ENCODE measurements at places on chromosomes 7 and 10.

DNA sequence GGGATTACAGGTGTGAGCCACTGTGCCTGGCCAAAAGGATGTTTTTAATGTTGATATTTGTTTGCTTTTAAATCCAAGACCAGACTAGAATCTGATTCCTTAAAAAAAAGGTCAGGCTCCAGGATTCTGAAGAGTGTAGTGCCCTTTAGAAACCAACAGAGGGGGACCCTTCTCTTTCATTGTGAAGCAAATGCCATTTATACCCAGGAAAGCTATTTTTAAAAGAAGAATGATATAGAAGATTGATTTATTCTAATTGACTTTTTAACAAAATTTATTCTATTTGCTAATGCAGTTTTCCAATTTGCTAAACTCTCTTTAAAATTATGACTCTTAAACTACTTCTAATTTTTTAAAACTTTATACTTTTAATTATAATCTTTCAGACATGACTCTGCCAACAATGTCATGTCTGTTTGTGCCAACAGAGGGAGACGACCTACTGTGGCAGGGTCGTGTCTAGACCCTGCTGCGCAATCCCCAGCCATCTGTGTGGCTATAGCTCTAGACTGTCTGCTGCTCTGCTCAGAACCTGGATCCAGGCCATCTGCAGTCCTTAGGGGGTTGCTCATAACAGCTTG lies 201.0 kb upstream of the IMMP2L start:
- no peak overlapping the region for H3K4me3 ChIP-seq
- H3K4me1 ChIP-seq = no peaks in the 10 kb centered on the region
- peaks cover 6% of the 10 kb centered on the region for H3K27me3 ChIP-seq
- H3K27ac ChIP-seq = no peak overlapping the region
- DNase-seq = no peak
- no peaks in the 10 kb centered on the region for H3K36me3 ChIP-seq

DNA sequence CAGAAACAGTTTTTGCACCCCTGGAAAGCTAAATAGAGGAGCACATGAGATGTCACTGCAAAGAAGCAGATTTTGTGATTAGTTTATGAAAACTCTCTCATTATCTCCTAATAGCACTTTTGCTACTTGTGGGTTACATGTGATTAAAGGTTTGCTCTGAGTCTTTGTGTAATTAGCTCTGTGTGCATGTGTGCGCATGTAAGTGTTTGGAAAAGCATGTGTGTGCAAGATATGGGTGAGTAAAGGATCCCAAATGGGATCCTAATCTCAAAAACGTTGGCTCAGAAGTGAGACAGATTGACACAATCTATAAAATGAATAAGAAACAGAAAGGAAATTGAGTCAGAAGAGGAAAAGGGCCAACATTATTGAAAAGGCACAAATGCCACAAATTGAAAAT lies 104.5 kb downstream of the SKIDA1 start:
- DNase-seq = no peak
- no peaks in the 10 kb centered on the region for H3K4me1 ChIP-seq
- no peak overlapping the region for H3K27ac ChIP-seq
- no peaks in the 10 kb centered on the region for H3K36me3 ChIP-seq
- H3K4me3 ChIP-seq = no peak overlapping the region

DNA sequence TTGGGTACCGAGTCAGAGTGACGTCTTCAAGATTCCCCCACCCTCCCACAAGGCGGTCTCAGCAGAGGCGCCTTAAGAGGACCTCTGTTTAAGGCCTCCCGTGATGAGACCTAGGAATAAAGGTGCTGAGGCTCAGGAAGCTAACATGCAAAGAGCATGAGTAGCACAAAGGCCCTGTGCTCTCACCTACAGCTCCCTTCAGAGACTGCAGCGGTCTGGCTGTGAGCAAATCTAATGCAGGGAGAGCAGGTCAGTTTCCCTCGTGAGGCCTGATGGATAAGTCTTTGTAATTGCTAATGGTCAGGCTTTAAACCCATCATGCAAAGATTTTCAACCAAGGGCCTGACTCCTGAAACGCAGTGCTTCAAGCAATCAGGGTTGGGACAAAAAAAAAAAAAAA lies 909.3 kb upstream of the GHITM start:
- H3K4me3 ChIP-seq = no peak overlapping the region
- H3K27me3 ChIP-seq = no peaks in the 10 kb centered on the region
- no peaks in the 10 kb centered on the region for H3K4me1 ChIP-seq
- no peak for DNase-seq
- H3K27ac ChIP-seq = no peak overlapping the region

DNA sequence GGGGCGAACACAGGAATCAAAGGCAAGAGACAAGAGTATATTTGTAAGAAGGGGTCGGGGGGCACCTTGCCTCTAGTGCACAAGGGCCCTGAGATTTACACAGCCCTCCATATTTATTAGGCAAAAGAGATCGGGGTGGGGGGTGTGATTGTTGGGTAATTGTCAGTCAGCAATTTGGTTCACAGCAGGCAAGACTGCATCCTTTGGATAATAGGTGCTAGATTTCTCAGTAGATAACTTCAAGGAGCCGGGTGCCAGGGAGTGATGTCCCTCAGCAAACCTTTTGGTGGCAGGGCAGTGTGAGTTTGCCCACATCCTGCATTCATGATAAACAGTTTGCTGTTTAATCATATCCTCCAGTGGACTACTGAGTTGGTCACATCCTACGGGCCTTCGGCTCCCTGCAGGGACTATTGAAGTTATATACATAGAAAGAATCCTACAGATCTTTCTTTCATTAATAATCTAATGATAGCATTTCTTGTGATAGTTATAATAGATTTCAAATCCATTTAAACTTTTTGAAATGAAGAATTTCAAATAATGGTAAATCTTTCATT lies 178.5 kb downstream of the GNAI1 start:
- H3K4me3 ChIP-seq = no peak overlapping the region
- DNase-seq = no peak
- no peaks in the 10 kb centered on the region for H3K36me3 ChIP-seq
- H3K4me1 ChIP-seq = no peaks in the 10 kb centered on the region

- no peak for DNase-seq
- H3K36me3 ChIP-seq = peaks cover 5% of the 10 kb centered on the region
- peaks cover 44% of the 10 kb centered on the region for H3K4me1 ChIP-seq
- peak overlapping the region; percentile 25 for H3K27ac ChIP-seq
- H3K27me3 ChIP-seq = no peaks in the 10 kb centered on the region
- peak overlapping the region; percentile 45 for H3K4me3 ChIP-seq
Measured at GRCh38 chr10:117370205-117370604, 5.0 kb downstream of the PDZD8 start.

GRCh38 chr10:99880080-99880835 lies 97.8 kb downstream of the ABCC2 start:
- H3K4me3 ChIP-seq = no peak overlapping the region
- peaks cover 15% of the 10 kb centered on the region for H3K27me3 ChIP-seq
- H3K4me1 ChIP-seq = peaks cover 7% of the 10 kb centered on the region
- peaks cover 18% of the 10 kb centered on the region for H3K36me3 ChIP-seq

GRCh38 chr10:30048768-30049517 lies 10.4 kb downstream of the JCAD start:
- no peak overlapping the region for H3K27ac ChIP-seq
- DNase-seq = no peak
- H3K4me3 ChIP-seq = peak overlapping the region; percentile 54
- peaks cover 19% of the 10 kb centered on the region for H3K4me1 ChIP-seq
- H3K36me3 ChIP-seq = peaks cover 3% of the 10 kb centered on the region

GRCh38 chr10:25263931-25264330 lies 89.1 kb downstream of the GPR158 start:
- H3K27ac ChIP-seq = no peak overlapping the region
- H3K4me3 ChIP-seq = no peak overlapping the region
- no peaks in the 10 kb centered on the region for H3K36me3 ChIP-seq
- no peaks in the 10 kb centered on the region for H3K27me3 ChIP-seq

DNA sequence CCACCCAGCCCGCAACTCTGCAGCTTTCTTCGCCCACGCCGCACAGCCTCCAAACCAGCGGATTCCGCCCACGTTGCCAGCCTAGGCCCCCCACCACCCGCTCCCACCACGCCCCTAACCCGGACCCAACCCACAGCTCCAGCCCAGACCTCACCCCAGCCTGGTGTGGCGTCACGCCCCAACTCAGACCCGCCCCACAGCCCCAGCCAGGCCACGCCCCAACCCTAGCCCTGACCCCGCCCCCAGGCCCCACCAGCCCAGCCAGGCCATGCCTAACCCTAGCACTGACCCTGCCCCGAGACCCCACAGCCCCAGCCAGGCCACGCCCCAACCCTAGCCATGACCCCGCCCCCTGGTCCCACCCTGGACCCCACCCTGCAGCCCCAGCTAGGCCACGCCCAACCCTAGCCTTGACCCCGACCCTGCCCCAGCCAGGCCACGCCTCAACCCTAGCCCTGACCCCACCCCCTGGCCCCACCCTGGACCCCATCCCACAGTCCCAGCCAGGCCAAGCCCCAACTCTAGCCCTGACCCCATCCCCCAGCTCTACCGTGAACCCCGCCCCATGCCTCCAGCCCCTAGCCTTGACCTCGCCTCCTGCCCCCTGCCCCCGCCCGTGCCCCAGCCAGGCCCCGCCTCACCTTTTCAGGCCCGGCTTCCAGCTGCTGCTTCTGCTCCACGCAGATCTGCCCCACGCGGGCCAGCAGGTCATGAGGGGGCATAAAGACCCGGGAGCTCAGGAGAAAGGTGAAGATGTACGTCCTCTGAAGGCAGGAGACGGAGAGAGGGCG lies 64.0 kb downstream of the RASGEF1A start:
- no peaks in the 10 kb centered on the region for H3K36me3 ChIP-seq
- peaks cover 9% of the 10 kb centered on the region for H3K4me1 ChIP-seq
- H3K27ac ChIP-seq = peak overlapping the region; percentile 51
- H3K4me3 ChIP-seq = peak overlapping the region; percentile 90

DNA sequence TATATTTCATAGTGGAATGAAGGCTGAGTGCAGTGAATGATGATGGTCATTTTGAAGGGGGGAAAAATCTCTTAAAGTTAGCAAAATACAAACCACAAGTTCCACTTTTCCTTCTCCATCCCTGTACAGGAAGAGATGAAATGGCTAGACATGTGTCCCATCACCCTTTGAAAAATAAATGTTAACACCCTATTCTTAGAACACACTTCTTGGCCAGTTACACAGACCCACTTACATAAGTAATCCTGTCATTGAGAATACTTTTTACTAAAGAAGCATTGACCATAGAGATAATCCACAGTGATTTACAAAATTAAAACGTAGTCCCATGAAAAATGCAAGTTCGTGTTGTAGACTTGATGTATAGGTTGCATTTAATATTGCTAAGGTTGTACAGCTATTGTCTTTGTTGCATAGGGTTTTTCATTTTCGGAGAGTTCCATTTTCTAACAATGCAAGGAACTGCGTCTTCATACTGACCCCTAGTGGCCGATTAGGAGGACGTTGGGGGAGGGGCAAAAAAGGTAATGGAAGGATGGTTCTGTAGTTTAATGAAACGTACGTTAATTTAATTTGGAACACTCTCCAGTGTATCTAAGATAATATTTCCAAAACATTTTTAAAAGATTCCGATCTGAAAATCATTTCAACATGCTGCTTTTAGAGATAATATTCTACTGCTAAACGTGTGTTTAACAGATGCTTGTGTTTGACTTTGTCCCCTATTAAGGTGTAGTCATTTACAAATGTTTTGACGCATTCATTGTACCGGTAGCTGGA lies 60.9 kb downstream of the ARMC3 start:
- H3K27me3 ChIP-seq = peaks cover 10% of the 10 kb centered on the region
- H3K27ac ChIP-seq = no peak overlapping the region
- DNase-seq = peak; percentile 63
- H3K36me3 ChIP-seq = peaks cover 2% of the 10 kb centered on the region

- H3K4me3 ChIP-seq = no peak overlapping the region
- H3K27ac ChIP-seq = no peak overlapping the region
- no peaks in the 10 kb centered on the region for H3K36me3 ChIP-seq
- H3K4me1 ChIP-seq = no peaks in the 10 kb centered on the region
- DNase-seq = no peak
Measured at GRCh38 chr7:38299275-38299931, 26.0 kb upstream of the TARP start.

GRCh38 chr7:152544481-152544927 lies 108.7 kb upstream of the KMT2C start:
- DNase-seq = no peak
- H3K36me3 ChIP-seq = no peaks in the 10 kb centered on the region
- H3K27me3 ChIP-seq = no peaks in the 10 kb centered on the region
- no peak overlapping the region for H3K4me3 ChIP-seq
- no peaks in the 10 kb centered on the region for H3K4me1 ChIP-seq

- H3K36me3 ChIP-seq = no peaks in the 10 kb centered on the region
- H3K4me1 ChIP-seq = no peaks in the 10 kb centered on the region
- H3K27ac ChIP-seq = no peak overlapping the region
- H3K27me3 ChIP-seq = no peaks in the 10 kb centered on the region
- no peak overlapping the region for H3K4me3 ChIP-seq
- no peak for DNase-seq
Measured at GRCh38 chr10:126580873-126581647, 89.4 kb downstream of the C10orf90 start.

DNA sequence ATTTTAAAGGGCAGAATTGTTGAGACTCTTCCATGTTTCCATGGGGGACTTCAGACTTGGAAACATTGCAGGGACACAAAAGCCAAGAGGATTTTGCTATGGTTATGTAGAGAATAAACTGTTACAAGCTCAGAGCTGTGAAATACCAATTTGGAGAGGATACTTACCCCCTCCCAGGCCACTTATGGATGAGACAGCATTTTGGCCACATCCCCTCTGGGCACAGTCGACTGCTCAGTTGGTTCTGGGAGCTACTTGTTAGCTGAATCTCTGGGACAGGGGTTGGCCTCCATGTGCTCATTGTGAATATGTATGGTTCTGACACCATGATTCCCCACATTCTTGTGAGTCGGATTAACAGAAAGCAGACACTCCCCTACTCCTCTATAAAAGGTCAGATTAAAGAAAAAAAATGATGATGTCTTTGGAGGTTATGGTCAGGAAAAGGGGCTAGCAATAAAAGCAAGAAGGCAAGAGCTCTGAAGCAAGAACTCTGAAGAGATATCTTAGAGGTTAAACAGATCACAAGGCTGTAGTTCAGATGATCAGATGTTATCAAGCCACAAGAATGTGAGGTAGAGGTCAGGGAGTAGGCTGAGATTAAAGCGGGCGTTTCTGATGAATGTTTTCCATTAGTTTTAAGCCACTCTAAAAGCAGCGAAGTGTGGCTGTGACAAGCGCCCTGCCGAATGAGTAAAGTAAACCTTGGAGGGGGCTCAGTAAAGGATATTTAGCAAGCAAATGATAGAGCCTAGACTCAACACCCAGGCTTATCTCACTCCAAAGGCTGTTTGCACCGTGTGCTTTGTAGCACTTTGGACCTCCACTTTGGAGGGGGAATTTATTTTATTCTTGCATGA lies 17.2 kb downstream of the STAMBPL1 start:
- peaks cover 43% of the 10 kb centered on the region for H3K4me1 ChIP-seq
- peak overlapping the region; percentile 82 for H3K4me3 ChIP-seq
- H3K27me3 ChIP-seq = no peaks in the 10 kb centered on the region
- DNase-seq = no peak
- peak overlapping the region; percentile 83 for H3K27ac ChIP-seq

- H3K4me1 ChIP-seq = peaks cover 4% of the 10 kb centered on the region
- no peak for DNase-seq
- H3K27me3 ChIP-seq = no peaks in the 10 kb centered on the region
- no peaks in the 10 kb centered on the region for H3K36me3 ChIP-seq
- peak overlapping the region; percentile 63 for H3K4me3 ChIP-seq
Measured at GRCh38 chr7:84196084-84196503, 1.5 kb upstream of the SEMA3A start.

- no peaks in the 10 kb centered on the region for H3K36me3 ChIP-seq
- DNase-seq = no peak
- no peaks in the 10 kb centered on the region for H3K27me3 ChIP-seq
- no peak overlapping the region for H3K27ac ChIP-seq
- H3K4me3 ChIP-seq = no peak overlapping the region
Measured at GRCh38 chr10:106716381-106716780, 448.1 kb downstream of the SORCS1 start.

All from T-helper 17 cell (primary cell).